Fibroblast of the aortic adventitia (primary cell): ENCODE measurements at places on chromosomes 6 and 20.

DNA sequence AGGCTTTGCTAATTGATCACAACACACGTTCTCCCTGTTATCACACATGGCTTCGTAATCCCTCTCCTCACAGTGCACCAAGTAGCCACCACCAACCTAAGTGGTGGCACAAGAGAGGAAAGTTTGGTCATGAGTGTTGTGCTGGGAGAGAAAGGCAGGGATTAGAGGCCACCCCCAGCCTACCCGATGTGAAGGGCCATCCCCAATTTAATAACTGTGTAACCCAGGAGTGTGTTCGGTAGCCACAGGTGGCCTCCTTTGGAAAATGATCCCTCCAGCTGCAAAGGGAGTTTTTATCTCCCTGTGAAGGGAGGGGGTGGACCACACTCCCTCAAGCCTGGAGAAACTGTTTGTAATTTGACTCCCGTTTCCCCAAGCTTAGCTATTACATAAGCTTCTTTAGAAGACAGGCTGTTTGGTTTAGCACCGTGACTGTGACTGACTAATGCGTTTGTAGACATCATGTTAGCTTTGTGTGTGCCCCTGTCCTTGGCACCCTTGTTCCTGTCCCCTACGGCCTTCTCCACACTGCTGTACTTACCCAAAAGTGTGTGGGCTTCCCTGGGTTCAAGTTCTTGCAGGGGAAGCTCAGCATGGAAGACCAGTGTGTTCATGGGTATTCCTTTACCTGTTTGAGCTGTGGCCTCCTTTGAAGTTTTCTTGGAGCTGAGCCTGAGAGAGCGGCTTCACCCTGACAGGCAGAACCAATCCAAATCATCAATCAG lies 20.6 kb downstream of the PPP1R16B start:
- peak; percentile 42 for DNase-seq

DNA sequence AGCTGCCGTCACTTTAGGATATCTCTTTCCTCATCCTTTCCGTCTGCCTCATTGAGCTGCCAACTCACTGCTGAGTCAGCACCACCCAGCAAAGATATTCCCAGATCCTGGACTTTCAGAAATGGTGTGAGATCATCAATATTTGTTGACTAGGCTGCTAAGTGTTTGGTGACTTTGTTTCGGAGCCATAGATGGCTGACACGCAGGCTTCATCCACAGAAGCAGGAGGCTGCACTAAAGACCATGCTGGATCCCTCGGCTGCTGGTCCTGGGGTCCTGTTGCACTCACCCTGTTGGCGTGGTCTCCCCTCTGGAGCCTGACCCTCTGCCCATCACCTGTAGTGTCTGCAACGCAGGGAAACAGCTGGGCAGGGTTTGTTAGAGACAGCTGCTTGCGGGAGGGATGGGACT lies 96.5 kb downstream of the ERMARD start:
- no peak for DNase-seq

GRCh38 chr6:96898241-96898851 lies 655 bp upstream of the NDUFAF4 start:
- DNase-seq = peak; percentile 47

DNA sequence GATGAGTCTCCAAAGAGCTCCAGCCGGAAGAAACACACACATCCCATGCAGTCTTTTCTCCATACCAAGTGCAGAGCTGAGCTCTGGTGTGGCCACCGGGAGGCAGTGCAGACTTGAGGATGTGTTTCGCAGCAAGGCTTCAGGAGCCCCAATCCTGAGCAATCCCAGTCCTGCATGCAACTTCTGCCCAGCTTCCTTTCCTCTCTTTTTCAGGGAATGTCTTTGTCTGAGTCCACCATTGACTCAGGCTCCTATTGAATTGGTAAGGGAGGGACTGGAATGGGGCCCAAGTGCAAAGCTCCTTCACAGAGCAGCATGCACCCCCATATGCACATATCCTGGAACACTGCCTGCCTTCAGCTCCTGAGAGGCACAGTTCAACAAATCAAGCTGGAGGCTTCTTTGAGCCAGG lies 50.5 kb upstream of the ASIP start:
- DNase-seq = peak; percentile 91

DNA sequence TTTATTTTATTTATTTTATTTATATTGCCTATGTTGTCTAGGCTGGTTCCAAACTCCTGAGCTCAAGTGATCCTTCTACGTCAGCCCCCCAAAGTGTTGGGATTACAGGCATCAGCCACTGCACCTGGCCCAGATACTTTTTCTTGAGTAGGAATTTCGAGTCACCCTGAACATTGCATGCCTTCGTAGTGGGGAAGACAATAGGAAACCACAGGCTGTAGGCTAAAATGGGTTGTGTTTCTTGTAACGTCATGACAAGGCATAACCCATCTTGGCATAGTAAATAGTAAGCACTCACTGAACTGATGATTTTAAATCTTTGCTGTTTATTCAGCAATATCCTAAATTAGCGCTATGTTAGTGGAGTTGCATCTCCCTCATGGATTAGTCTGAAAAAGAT lies 34.9 kb downstream of the PTPN1 start:
- no peak for DNase-seq

GRCh38 chr20:32834972-32835371 lies 15.2 kb downstream of the MAPRE1 start:
- DNase-seq = no peak

DNA sequence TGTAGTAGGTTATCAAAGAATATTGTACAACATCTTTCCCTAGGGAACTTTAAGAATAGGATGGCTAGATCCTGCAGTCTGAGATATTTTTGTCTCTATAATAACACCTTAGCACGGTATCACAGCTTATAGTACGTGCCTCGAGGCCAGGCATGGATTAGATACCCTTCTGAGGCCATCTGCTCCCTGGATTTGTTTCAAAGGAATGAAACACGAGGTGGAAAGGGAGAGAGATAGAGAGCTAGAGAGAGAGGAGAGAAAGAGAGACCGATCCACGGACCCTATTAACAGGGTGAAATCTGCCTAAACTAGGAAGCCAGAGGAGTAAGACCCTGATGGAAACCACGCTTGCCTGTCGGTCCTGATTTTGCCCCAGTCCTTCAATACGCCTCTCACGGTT lies 92.5 kb downstream of the CD83 start:
- no peak for DNase-seq

DNA sequence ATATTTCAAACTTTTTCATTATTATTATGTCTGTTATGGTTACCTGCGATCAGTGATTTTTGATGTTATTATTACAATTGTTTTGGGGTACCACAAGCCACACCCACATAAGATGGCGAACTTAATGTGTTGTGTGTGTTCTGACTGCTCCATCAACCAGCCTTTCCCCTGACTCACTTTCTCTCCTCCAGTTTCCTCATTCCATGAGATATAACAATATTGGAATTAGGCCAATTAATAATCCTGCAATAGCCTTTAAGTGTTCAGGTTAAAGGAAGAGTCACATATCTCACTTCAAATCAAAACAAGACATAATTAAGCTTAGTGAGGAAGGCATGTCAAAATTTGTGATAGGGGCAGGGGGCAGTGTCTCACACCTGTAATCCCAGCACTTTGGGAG lies 16.3 kb upstream of the POPDC3 start:
- DNase-seq = no peak

DNA sequence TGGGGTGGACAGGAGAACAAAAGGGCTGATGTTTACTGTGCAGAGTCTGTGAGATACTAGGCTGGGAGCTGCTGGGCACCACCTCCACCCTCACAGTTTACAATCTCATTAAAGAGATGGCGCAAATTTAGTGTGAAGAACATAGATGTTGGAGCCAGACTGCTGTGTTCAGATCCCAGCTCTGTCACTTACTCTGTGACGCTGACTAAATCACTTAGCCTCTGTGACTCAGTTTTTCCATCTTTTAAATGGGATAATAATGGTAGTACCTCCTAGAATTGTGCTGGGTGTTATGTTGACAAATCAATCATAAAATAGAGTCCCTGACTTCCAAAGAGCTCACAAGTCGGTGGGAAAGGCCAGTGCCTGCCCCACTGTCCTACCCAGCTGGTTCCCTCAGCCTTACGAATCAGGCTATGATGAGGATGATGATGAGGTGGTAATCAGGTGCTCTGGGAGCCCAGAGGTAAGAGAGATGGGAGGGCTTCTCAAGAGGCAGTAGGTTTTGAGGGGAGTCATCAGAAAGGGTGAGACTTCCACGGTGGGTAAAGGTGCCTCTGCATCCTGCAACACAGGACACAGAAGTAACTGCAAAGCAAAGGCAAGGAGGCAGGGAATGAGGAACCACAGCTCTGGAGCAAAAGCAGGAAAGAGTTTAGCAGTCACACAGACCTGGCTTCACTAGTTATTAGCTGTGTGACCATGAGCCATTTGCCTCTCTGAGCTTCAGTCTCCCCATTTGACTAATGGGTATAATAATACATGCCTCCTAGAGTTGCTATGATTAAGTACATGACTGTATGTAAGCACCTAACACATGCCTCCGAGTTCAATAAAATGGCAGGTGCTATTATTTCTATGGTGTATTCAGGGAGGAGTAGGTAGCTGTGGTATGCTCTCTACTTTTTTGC lies 8.9 kb downstream of the FYN start:
- no peak for DNase-seq
